ENCODE measurements at places on chromosomes 2 and 18.

- DNase-seq: no peak
Measured at GRCh38 chr2:86633155-86633651, 9.5 kb upstream of the RNF103 start.

- no peak for DNase-seq
Measured at GRCh38 chr18:69261406-69261805, 139.3 kb upstream of the DOK6 start.

DNA sequence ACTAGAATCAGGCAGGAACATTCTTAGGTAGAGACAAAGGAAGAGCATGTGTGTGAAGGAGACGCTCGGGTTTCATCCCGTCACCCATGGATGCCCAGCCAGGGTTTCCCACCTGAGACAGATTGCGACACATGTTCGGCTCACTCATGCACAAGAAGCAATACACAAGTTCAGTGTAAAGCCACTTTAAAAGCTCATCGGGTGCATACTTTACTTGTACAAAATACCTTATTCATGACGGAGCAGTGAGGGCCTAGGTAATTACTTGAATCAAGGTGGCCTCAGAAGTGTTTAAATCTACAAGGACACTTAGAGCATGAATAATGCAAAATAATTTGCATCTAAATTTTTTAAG is 42.0 kb downstream of the ZEB2 start:
- DNase-seq: no peak

DNA sequence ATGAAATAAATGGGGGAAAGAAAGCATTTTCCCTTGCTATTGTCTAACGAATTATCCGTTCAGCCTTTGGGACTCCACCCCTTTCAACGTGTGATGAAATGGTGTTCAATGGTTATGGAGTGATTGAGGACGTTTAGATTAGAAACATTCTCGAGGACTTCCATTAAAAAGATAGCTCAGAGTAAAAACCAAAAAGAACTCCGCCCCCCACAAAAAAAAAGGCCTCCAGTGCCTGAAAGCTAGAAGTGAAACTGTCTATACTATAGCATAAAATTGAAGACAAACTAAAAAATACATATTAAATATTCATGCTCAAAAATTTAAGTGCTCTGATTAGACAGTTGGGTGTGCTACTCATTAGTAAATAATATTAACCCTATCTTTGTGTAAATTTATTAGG is 3.0 kb upstream of the ZNF516 start:
- DNase-seq: no peak

DNA sequence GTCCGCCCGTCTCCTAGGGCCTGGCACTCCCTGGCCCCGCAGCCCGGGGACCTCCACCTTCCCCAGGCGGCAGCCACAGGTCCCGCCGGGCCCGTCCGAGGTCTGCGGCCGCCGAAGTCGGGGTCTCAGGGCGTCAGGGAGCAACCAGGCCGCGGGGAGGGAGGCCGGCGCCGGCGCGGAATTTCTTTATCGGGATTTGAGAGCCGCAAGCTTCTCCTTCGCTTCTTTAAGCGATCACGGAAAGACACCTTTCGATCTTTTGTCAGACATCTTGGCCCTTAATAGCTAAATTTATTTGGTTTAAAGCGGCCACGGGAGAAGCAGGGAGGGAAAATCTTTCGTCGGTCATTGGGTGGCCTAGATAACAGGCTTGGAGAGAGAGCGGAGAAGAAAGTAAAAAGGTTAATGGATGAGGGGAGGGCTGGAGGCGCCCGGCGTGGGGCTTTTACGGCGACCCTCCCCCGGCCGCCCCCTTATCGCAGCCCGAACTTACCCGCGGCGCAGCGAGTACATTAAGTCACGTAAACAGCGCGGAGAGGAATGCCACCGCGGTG is 4.3 kb upstream of the GATA6 start:
- no peak for DNase-seq

DNA sequence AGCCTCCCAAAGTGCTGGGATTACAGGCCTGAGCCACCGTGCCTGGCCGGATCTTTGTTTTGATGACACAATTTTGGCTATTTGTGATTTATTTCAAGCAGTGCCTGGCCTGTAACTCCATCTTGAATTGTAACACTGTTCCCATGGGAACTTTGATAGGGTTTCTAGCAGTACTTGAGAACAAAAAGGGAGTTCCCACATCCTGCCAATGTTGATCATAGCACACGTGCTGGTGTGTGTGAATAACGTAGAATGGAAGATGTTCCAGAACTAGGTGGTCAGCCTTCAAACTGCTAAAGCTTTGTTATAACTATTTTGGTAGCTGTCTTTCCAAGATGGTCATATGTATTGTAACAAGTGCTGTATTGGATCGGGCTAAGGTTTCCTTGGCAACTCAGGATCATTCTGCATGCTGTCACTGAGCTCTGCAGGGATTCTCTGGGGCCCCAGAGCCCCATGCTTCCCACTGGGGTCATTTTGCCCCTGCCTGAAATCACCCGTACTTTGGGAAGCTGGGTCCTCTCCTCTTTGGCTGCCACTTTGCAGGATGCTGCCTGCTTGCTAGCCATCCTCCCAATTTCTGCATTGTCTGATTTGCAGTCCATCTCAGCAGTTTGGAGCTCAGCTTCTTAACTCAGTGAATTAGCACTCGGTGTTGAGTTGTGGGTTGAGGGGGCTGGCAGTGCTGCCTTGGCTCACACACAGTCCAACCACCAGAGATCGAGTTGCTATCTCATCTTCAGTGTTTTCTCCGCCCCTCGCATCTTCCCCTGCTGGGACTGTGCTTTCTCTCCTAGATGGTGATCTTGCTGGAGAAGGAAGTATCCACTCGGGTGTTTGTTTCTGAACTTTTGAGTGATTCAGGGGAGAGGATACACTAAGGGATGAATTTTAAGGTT is 26.8 kb downstream of the SH3RF3 start:
- DNase-seq: no peak

Measured in liver (tissue), 10 donors.